ENCODE measurements at places on chromosomes 2 and 18. TPM values are rescaled to one million over a fixed set of nuclear protein-coding genes. Genes with fewer than 3 reads are reported as not detected.

- DNase-seq: no peak
Observed at GRCh38 chr2:45739796-45740485, 88.5 kb downstream of the PRKCE start.

EMX1 gene
- not detected for total RNA-seq

CENPA gene
- 55.1 TPM for total RNA-seq

PLGLB2 gene
- total RNA-seq: 2.7 TPM

DNA sequence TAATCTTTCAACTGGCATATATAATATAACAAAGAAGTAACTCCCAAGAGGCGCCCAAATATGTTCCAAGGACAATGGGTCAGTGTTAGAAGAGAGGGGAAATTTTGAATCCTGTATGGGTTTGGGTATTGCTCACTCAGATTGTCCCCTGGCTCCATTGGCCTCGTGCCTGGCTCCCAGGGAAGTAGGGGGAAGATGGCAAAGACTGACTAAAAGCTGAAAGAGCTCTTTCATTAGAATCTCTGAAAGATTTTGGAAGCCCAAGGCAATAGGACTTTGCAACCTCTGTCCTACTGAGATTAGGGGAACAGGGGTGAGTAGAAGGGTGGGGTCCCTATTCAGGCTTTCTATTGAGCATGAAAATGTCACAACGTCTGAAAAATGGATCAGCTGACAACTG lies 1272.8 kb upstream of the ZEB2 start:
- DNase-seq: no peak

DNA sequence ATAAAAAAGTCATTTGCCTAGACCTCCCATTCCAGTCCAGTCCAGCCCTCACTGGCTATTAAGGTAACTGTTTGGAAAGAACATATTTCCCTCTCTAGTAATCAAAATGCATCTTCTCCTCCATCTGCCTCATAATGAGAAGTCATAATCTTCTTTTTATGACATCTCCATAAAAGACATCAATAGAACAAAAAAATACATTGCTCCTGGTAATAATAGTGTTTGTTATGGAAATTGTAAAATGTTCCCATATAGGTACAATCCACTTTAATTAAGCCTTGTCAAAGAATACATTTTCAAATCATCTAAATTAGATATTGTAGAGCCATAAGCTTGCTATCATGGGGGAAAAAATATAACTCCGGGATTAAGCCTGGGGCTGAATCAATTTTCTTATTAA lies 461.6 kb downstream of the LRATD1 start:
- no peak for DNase-seq

- no peak for DNase-seq
Observed at GRCh38 chr2:1041012-1041805, 90.6 kb downstream of the SNTG2 start.

MYO5B gene
- total RNA-seq: not detected

GRCh38 chr18:13222856-13223281 lies 4.3 kb downstream of the LDLRAD4 start:
- no peak for DNase-seq

GPR55 gene
- 9.2 TPM for total RNA-seq

DNA sequence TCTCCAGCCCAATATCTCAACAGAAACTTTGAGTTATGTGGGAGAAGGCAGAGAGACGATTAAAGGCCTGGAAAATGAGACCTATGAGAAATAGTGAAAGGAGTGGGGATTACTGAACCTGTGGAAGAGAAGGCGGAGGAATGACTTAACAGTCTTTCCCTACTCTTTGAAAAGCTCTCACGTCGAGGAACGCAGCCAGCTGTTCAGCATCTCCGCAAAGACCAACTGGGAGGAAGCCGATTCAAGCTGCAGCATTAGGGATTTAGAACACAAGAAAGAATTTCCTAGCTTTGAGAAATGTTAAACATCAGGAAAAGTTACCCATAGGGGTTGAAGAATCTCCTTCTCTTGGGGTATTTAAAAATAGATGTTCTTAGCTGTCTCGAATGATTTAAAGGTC lies 233.2 kb upstream of the PARD3B start:
- no peak for DNase-seq
